ENCODE measurements at places on chromosomes 2 and 18.
A peak's percentile ranks its signal among the peaks of the same experiment; 100 is the strongest.

GRCh38 chr2:207892716-207893402 lies 123.2 kb upstream of the FZD5 start:
- no peak for DNase-seq

DNA sequence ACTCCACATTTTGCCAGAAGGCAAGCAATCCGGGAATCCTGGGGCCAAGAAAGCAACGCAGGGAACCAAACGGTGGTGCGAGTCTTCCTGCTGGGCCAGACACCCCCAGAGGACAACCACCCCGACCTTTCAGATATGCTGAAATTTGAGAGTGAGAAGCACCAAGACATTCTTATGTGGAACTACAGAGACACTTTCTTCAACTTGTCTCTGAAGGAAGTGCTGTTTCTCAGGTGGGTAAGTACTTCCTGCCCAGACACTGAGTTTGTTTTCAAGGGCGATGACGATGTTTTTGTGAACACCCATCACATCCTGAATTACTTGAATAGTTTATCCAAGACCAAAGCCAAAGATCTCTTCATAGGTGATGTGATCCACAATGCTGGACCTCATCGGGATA lies 26.8 kb downstream of the B3GNT2 start:
- no peak for DNase-seq

GRCh38 chr18:34659579-34660517 lies 50.2 kb upstream of the DTNA start:
- DNase-seq, result no peak

DNA sequence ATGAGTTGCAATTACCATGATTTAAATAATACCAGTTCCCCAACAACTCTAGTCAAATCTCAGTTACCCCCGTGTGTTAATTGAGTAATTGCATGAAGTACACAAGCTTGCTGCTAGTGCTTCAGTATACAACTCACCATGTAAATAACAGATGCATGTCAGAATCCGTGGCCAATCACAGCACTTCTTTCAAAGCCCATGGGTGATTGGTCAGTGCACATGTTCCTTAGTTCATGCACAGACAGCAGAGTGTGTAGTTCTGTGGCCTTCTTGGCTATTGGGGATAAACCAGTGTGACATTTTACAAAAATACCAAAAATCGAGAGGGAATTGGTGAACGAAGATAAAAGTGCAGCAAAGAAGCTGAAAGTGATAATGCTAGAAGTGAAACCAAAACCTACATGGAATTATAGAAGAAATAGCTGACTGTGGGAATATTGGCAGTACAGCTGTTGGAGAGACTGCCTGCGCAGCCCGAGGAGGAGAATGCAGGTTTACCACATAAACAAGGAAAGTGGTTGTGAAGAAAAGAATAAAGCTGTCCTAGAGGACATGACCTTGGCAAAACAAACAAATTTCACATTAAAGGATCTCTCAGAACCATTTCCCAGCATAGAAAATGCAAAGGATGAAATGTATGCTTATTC lies 59.4 kb downstream of the NEDD4L start:
- no peak for DNase-seq

DNA sequence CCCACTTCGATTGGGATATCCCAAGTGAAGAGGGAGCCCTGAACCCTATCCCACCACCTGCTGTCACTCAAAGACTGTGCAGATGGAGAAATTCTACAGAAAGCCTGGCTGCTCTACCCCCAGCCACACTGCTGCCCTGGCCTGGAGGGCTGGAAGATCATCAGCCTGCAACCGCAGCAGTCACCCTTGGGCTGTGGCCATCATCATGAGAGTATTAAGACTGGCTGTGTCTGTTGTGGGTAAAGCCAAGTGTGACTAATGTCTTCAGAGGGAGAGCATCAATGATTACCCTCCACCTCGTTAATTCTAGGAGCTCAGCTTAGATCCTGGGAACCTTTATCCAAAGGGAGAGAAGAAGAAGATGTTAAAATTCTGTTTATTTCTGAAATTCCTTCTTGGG lies 221.5 kb downstream of the TFCP2L1 start:
- no peak for DNase-seq

- DNase-seq, result no peak
Observed at GRCh38 chr2:73980566-73980965, 4.1 kb upstream of the TET3 start.

- DNase-seq, result no peak
Observed at GRCh38 chr2:64866797-64867196, 122.4 kb upstream of the SLC1A4 start.

DNA sequence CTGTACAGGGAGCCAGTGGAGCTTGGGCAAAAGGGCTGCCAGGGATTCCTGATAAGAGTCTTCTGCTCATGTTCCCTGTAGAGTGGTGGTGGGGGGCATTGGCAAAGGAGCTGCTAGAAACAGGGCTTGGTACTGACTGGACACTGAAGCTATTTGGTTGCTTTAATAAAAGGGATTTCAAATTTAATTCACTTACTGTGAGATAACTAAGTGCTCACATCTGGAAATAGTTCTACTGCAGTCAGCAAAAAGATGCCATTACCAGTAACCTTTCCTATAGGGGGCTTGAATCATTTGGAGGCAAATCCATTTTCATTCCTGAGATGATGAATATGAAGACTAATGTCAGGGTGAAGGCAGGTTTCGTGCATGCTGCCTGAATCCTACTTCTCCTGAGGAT lies 94.3 kb upstream of the DOCK10 start:
- no peak for DNase-seq

DNA sequence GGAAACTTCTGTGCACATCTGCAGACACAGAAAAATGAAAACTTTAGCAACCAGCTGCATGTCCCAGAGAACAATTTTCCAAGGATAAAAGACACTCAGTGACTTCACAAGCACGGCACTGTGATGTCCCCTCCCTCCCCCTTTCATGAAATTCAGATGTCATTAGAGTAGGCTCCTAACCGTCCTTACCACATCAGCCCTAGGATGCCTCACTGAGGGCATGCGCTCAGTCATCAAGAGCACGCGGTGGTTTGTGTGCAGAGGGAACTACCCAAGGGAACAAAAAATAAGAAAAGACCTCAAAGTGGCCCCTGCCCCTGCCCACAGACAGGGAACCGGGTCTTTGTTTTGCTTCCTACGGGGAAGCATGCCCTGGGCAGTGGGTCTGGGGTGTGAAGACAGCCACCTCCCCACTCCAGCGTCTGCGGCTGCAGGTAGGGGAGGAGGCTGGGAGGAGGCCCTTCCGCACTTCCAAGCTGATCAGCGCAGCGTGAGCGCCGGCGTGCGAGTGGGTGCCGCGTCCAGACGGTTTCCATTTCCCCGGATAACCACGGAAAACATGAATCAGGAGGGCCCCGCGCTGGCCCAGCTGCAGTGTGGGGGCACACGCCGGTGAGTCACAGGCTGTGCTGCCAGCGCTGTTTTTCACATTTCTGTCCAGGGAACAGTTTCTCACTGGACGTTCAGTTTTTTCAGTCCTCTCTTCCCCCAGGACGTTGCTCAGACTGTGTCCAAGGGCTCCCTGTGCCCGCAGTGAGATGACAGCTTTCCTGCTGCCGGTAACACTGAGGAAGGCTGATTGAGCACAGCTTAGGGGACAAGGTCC lies 70.6 kb downstream of the COPS8 start:
- DNase-seq, result no peak

DNA sequence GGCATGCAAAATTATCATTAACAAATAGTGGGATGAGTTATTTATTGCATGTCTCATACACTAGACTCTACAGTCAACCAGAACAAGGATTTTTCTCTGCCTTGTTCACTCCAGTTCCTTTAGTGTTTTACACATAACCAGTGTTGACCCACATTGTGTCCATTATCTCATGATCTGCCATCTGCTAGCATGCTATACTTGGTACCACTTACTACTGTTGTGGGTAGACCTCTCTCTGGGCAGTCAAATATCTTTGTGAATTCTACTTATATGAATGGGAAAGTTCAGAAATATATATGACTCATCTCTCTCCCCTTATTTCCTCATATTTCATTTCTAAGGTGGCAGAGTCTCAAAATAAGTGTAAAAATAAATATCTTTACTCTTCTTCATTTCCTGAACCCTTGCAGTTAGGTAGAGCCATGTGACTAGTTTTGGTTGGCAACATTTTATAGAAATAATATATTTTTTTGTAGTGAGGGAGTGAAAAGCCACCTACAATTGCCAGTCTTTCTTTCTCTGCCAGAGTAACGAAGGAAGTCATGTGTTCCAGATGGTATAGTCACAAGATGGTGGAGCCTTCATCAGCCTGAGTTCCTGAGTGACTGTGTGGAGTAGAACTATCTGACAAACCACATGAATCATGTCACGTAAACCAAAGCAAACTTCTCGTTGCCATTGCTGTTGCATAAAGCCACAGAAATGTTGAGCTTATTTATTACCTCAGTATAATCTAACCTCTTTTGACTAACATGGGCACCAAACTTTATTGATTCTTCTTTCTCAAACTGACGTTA lies 704.0 kb downstream of the RNF144A start:
- no peak for DNase-seq

- DNase-seq, result no peak
Observed at GRCh38 chr2:239813261-239814115, 211.7 kb downstream of the NDUFA10 start.

GRCh38 chr2:173979751-173980351 lies 14.7 kb upstream of the SP3 start:
- DNase-seq, result no peak

DNA sequence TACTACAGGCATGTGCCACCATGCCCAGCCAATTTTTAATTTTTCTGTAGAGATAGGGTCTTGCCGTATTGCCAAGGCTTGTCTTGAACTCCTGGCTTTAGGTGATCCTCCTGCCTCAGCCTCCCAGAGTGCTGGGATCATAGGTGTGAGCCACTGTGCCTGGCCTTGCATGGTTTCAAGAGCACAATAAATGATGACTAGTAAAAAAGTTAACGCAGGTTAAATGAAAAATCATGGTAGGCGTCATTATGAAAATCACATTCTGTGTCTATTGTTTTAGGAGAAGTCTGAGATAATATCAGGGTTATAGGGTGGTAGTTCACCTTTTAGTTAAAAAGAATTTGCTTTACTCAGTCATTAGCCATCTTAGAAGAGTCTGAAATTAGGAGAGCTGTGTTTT lies 38.3 kb downstream of the ALMS1 start:
- DNase-seq, result no peak

- no peak for DNase-seq
Observed at GRCh38 chr2:46509804-46510203, 30.4 kb downstream of the TMEM247 start.

GRCh38 chr2:232353660-232354059 lies 24.9 kb upstream of the ALPP start:
- DNase-seq, result no peak

GRCh38 chr2:177147093-177147694 lies 65.4 kb upstream of the HNRNPA3 start:
- DNase-seq, result peak; percentile 81

DNA sequence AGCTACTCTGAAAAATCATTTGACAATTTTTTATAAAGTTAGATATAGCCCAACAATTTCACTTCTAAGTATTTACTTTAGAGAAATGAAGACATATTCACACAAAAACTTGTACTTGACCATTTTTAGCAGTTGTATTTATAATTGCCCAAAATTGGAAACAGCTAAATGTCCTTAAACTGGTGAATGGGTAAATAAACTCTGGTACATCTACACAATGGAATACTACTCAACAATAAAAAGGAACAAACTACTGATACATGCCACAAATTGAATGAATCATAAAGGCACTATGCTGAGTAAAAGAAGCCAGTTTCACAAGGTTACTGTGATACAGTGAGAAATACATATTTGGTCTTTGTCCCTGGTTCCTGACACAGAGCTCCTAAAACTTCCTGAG lies 32.8 kb upstream of the BBS5 start:
- no peak for DNase-seq

- DNase-seq, result peak; percentile 58
Observed at GRCh38 chr2:43609290-43609918, 13.6 kb upstream of the THADA start.

- DNase-seq, result no peak
Observed at GRCh38 chr2:8162552-8162951, 519.3 kb upstream of the ID2 start.

DNA sequence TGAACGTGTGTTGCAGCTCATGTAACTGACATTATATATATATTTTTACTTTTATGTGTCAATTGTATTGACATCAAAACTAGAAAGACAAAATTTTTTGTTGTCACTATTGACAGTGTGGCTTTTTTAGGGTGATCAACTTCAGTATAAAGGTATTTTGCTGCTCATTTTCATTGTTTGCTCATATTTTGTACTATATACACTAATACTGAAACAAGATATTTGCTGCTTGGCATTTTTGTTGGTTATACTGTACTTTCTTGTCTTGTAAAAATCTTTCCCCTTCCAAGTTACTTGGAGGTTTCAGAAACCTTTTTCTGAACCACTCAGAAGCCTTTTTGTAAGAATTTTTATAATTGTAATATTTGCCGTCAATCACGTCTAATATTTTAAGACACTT lies 16.5 kb downstream of the AFTPH start:
- no peak for DNase-seq

DNA sequence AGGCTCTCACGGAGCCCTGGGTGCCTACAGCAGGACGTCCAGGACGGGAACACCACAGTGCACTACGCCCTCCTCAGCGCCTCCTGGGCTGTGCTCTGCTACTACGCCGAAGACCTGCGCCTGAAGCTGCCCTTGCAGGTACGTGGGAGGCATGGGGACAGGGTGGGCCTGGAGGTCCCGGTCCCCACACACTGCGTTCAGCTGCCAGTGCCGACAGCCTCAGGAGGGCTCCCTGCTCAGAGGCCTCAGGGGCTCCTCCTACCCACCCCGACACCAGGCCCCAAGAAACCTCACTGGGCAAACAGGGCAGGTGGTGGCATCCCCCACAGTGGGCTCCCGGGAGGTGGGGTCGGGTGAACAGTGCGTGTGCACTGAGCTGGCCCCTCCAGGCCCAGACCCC lies 10.8 kb downstream of the ANO7 start:
- DNase-seq, result no peak

GRCh38 chr2:148350199-148350598 lies 294.4 kb upstream of the EPC2 start:
- DNase-seq, result no peak

DNA sequence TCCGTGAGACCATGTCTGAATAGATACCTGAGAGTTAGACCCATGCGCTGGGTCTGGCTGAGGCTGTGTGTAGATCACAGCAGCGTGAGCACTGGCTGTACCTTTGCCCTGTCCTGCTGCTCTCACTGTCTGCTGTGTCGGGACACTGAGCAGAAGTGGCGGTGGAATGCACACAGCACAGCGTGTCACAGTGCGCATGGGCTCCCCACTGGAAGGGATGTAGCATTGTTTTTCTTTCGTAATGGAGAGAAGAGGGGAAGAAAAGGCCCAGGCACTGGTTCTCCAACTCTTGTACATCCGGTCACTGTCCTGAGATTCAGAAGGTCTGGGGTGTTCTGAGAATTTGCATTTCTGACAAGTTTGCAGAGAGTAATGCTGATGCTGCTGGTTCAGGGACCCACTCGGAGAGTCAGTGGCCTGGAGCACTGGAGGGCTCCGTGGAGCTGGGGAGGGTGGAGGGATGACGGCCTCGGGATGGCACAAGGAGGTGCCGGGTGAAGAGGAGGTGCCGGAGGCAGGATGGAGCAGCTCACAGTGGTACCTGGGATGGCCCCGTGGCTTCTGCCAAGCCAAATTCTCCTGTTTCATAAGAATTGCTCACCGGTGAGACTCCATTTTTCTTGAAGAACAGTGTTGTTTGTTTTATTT lies 252.8 kb downstream of the LDLRAD4 start:
- DNase-seq, result no peak

All from NCI-H1694 (cell line).